DND-41 (cell line): ENCODE measurements at places on chromosomes 5 and 9.

DNA sequence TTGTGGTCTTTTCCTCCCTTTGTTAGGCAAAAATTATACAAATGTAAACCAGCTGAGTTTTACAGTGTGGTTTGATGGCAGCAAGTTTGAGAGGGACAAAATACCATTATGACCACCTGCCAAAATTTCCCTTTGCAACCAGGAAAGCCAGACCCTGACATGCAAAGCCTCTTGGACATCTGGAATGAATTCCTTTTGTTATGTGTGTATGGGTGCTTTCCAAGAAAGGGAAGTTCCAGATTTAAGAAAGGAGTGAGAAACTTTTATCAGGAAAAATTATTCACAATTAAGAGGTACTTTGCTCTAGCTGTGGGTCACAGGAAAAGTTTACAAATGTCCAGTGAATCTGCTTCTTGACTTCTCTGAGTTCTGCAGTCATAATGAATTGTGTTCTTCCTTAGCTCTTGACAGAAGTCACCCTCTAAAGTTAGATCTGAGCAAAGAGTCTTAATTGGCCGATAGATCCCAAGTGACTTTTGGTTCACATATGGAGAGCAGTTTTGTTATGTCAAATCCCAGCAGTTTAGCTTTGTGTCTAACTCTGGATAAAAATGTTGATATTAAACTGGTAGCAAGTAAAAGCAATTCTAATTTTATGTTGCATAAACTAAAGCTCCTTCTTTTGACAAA is 295.9 kb upstream of the ZNF608 start:
- DNase-seq = no peak

DNA sequence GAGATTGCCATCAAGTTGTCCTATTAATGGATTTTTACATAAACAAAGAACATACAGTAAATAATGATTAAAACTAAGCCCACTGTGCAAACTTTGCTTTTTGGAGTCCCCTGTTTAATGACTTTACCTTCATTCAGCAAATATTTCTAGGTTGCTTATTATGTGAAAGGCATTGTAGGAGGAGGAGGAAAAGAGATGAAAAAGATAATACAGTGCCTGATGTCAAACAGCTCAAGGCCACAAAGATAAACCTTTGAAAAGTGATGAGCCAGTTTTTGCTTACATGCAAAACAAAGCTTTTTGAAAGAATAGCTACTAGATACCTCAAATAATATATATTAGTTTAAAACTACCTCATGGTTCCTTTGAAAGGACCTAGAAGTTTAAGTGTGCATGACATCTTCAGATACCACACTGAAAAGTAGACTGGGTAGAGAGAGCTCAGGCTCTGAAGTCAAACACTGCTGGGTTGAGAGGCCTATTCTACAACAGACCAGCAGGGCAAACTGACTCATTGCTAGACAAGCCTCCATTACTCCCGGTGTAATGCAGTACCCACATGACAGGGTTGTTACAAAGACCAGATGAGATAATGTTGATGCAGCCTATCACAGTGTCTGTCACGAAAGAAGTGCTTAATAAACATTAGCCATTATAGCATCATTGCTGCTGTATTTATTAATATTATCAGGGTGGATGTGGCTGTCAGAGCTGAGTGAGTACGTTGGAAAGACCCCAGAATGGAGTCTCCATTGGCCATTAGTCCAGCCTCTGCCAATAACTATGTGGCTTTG is 11.8 kb downstream of the DEPDC1B start:
- DNase-seq = no peak

GRCh38 chr9:21056931-21057330 is 20.8 kb downstream of the IFNB1 start:
- no peak for DNase-seq

- DNase-seq = no peak
Measured at GRCh38 chr5:145450286-145450885, 384.8 kb downstream of the PRELID2 start.

DNA sequence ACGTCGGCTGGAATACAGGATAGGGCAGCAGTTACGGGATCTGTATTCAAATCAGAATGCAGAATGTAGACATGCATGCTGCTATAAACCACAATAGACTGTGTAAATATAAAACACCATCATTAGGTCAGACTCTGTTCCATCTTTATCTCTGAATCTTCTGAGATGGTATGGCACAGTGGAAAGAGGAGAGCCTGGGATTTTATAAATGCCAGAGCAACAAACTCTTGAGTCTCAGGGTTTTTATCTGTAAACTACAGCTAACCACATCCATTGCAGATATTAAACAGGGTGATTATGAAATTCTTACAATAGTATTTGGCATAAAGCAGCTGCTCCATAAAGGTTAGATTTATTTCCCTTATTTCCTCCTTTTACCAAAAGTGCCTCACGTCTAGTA is 108.7 kb downstream of the ZDHHC21 start:
- no peak for DNase-seq

DNA sequence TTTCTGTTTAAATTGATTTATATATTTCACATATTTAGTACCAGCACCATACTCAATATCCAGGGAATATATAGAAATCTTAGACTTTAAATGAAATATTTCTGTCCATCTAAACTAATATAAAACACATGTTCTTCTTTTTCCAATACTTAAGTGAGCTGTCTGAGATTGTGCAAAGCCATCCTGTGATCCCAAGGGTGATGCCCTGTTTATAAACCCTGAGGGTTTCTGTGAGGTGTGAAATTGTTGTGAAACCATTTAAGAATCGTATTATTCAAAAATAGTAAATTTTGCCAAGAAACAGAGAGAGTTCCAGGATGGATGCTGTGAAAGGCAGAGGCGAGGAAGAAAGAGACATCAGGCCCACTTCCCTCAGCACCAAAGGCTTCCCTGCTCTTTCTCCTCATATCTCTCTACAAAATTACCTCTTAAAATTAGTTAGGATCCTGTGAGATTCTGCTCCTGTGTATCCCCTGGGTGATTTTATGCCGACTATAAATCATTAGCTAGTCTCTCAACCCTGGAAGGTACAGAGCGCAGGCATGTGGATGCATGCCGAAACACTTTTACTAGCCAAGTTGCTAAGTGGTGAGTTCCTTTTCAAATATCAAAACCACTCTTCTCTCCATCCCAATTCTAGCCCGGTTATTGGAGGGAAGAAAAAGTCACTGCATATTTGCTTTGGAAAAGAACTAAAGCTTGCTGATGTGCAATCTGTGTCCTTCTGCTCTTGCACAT is 183.0 kb downstream of the GLIS3 start:
- no peak for DNase-seq

DNA sequence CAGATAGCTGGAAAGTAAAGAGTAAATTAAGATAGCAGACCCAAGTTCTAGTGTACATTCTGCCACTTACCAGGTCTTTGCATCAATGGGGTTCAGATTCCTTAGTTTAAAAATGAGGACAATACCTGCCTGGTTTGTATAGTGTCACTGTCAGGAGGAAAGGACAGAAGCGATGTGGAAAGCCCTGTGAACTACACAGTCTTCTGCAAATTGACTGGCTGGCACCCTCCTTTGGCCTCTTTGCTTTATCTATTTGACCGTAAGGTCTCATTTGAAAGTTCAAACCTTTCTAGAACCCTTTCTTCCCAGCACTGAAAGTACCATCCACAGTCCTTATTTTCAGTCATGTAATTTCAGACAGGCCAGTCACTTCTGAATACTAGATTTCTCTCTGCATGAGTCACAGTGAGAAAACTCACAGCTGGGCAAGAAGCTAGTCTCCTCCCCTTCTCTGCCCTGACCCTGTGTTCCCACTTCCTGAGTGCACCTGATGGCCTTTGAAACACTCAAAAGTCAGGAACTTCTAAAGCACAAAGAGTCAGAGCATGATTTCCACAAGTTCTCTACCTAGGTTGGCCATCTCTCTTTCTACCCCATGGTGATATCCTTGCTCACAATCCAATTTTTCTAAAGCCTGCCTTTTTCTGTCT is 91.3 kb upstream of the RASEF start:
- no peak for DNase-seq

DNA sequence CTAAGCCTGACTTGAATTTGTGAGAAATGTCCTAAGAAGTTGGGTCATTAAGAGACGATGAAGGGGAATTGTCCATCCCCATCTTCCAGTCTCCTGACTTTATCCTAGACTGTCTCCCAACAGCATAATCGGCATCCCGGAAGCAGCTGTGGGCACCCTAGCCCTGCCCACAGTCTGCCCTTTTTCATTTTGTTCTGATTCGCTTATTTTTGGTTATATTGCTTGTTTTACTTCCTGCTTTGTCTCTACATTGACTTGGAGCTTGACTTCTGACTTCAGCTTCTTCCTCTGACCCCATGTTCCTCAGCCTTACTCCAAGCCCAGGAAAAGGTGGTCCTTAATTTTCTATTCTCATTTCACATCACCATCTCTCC is 41.8 kb downstream of the UGCG start:
- DNase-seq = no peak

DNA sequence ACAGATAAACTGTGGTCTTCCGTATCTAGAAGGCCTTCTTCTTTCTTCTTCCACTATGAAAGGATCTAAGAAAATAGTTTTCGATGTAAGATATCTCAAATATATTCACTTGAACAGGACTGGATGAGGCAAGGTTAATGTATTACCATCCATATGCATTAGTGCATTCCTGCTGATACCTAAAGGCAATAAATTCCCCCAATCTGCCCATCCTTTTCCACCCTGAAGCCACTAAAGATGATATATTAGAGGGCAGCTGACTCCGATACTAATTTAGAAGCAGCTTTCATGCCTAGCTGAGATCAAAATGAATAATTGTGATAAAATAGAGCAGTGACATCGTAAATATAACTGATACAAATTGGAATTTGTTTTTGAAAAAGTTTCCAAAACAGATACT is 63.3 kb downstream of the DEPDC1B start:
- DNase-seq = no peak

DNA sequence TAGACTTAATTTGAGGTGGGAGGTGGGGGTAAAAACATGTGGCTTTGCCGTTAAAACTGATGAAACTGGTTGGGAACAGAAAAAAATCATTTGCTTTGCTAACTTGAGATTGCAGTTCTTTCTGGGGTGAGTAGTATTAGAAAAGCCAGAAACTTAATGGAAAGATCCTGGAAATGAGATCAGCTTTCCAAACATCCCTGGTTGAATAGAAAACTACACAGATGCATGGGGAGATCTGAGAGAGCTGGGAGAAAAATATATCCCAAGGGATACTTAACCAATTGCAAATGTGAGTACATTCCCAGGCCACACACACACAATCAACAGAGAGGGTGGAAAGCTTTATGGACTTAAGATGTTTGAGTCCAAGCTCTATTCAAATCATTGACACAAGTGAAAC is 222.3 kb downstream of the YTHDC2 start:
- no peak for DNase-seq

DNA sequence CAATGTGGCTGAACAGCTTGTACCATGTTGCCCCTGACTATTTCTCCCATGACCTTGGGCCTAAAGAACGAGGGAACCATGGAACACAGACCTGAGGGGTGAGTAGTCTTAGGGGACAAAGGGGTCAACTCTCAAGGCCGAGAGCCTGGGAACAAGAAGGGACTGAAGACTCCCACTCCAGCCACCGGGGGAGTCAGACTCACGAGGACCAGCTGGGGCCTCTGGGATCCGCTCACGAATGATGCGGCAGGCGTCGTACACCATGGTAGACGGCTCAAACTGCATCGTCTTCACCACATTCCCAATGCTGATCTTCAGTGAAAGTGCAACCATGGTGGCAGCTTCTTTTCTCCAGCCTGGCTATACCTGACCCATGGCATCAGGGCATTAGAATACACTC is 6.6 kb downstream of the TLN1 start:
- DNase-seq = no peak

DNA sequence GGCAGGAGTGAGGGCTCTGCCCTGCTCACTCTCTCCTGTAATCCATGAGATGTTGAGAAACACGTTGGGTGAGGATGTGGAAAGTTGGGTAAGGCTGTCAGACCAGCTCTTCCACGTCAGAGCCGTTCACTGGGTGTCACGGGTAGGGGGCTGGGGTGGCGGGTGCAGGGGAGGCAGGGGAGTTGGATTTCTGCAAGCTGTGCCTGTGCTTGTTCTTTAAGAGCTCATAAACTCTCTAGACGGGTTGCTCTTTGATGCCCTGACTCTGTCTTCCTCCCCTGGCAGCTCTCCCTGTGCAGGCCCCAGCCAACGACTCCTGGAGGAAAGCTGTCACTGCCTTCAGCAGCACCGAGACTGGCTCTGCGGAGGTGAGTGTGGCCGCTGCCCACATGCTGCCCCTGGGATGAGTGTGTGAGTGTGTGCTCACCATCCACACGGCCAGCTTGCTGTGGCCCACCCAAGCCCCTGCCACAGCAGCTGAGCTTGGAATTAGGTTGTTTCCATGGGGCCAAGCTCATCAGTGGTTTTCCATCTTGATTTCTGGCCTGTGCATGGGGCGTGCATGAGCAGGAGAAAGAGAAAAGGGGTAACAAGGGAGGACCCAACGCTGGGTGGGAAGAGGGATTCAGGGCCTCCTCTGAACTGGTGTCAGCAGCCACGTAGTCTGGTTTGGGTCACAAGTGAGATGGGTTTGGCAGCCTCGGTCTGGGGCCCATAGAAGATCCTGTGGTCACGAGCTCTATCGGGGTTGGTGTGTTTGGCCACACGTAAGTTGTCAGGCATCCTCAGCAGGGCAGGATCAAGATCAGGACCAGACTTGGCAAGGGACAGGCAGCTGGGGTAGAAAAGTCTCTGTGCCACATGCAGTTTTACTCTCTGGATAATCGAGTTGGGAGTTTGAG is 21.0 kb upstream of the POMT1 start:
- no peak for DNase-seq

DNA sequence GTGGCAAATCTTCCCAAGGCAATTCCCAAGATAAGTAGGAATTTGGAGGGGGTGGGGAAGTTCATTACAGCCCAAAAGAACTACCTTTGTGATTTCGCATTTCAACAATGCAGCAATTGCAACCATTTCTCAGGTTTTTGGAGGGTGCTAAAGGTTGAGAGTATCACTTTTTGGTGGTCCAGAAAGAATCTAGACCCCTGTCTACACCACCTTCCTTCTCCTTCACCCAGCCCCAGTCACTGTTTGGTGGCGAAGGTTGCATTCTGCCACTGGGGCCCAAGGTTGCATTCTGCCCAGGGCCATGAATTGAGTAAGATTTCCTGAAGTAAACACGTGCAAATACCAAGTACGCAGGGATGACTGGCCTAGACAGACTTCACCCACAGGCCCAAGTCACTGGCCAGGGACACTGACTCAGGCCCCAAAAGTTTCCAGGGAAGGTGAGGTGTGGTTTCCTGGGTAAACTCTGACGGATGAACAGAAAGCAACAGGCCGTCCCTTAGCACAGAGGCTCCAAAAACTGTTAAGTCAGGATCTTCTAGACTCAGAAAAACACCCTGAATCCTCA is 5.7 kb downstream of the PDE6A start:
- DNase-seq = no peak

DNA sequence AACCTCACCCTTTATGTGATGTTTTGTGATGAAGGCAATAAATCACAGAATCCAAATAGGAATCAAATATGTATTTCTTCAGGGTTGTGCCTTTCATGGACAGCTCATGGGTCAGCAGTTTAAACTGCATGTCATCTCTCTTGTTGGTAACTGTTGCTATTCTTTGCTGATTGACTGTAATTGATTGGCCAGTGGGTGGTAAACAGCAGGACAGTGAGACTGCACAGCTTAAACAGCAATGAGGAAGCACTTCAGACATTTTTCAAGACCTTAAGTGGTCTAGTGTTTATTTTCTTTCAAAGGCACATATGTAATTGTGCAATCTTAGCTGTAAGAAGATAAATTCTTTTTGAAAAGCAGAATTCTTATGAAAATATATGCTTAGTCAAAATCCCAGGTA is 260.5 kb downstream of the COX7C start:
- no peak for DNase-seq

GRCh38 chr9:21889673-21890072 is 87.2 kb downstream of the MTAP start:
- no peak for DNase-seq

- no peak for DNase-seq
Measured at GRCh38 chr9:123562844-123563346, 206.9 kb downstream of the CRB2 start.
